NCI-H446 (cell line): ENCODE measurements at places on chromosomes 2 and 18.

DNA sequence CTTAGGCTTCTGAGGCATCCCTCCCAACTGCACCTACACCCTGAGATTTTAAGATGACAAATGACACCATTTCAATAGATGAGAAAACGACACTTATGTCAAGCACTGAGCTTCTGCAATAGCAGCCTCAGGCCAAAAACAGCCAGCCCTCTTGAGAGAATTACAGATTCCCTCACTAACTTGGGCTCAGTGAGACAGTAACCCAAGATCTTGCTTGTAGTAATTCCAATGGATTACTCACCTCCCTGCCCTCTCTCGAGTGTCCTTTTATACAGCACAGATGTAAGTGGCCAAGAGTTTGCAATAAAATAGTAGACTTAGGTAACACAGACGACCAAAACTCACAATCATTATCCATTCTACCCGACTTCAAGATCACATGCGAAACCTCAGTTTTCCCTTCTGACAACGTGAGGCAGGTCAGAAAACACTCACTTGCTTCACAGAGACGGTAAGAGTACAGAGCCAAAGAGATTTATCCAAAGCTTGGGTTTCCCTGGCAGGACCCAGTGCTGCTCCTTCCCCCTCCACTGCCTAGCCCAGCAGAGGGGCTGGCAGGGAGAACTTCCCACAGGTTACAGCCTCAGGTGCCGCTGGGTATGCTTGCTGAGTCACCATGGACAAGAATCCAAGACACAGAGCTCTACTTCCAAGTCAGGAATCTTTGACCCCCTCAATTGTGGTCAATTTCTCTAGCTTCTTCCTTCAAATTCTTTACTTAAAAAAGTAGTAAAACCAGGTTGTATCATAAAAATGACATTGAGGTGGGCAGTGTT is 181.4 kb downstream of the MYO5B start:
- DNase-seq: no peak

DNA sequence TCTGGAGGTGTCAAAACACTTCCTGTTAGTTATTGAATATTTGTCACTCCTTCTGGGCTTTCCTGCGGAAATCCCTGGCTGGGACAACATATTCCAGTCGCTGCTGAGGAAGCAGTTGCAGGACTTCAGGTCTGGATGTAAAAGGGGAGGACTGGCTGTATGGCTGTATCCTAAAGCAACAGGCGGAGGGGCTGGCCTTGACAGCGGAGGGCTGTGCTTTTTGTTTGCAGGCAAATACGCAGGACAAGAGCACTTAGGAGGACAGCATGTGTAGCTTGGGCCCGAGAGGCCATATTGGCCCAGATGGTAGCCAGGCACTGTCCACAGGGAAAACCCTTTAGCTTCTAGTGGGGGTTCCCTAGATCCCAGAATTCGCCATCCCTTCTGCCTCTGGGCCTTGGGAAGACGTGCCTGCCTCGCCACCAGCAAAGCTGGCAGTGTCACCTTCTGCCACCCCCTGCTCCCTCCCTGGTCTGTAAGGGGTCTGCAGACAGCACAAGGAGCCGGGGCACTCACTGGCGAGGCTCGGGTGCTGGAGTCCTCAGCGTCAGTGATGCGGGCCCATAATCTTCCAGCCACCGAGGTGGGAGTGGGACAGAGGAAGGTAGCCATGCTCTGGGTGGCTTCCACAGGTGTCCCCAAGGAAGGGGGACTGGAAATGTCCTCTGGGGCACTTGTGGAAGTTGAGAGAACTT is 6.7 kb downstream of the NPPC start:
- DNase-seq: no peak

GRCh38 chr2:152336119-152336853 is 1.3 kb downstream of the FMNL2 start:
- DNase-seq: no peak

DNA sequence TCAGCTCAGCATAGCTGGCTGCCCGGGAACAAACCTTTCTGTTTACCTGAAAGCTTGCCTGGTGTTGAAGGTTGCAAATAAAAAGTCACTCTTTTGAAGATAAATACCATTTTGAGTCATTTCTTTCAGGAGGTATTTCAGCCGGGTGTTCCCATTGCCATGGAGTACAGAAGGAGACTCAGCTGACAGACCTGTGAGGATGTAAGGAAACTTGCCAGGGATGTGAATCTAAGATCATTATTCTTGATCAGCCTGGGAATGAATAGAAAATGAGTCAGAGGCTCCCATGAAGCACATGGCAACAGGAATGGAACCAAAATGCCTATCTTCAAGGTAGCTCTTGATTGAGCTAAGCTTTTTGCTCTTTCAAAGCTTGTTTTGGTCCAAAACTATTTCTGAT is 231.2 kb downstream of the CYRIA start:
- DNase-seq: no peak

DNA sequence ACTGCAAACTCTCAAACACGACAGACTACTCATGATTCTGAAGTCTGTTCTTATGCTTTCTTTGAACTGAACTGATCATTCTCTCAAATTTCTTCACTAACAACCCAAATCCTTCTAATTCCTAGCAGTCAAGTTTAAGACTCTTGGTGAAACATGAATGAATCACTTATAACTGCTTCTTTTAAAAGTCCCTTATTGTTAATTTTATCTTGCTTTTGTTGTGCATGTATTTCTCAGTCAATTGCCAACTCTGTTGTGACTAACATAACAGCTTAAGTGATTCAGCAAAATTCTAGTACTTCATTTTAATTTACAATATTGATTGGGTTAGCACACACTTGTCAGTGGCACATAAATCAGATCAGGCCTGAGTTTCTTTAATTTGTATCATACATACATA is 357.0 kb upstream of the FSIP2 start:
- DNase-seq: no peak

GRCh38 chr2:6793913-6794312 is 71.8 kb downstream of the CMPK2 start:
- no peak for DNase-seq

DNA sequence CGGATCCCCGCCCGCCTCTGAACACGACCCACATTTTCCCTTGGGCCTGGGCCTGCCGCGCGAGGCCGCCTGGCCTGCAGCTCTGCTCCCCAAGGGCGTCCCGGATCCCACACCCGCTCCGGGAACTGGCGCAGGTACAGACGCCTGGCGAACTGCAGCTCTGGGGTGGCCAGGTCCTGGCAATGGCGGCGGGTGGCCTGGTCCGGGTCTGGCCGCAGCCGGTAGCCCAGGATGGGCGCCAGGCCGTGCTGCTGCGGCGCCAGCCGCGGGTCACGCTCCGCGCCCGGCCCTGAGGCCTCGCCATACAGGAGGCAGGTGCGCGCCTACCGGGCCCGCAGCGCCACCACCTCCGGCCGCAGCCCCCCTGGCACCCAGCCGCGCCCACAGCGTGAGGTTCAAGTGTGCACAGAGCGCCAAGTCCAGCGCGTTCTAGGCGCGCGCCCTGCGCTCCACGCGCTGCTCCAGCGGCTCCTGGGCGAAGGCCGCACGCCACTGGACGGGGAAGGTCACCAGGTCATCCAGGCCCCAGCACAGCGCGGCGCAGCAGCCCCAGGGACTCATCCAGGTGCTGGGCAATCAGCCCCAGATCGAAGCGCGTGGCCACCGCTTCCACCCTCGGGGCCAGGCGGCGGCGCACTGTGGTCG is 9.5 kb downstream of the AQP12A start:
- no peak for DNase-seq

- no peak for DNase-seq
Measured at GRCh38 chr2:107719141-107719540, 107.6 kb upstream of the RGPD4 start.

GRCh38 chr2:235458839-235459273 is 35.0 kb upstream of the AGAP1 start:
- DNase-seq: no peak

DNA sequence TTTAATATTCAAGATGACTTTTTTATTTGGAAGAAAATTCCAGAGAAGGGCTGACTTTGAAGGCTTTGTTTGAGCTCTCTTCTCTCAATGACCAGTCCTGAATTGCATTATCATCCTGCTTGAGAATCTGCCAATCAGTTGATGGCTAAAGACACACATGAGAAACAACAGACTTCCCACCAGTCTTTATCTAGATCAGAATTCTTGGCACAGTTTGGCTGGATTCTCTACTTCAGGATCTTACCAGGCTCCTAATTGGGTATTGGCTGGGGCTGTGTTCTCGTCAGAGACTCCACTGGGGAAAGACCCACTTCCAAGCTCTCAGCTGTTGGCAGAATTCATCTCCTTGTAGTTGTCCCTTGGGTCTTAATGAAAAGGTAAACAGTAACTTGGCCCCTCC is 86.0 kb downstream of the WDSUB1 start:
- DNase-seq: no peak

DNA sequence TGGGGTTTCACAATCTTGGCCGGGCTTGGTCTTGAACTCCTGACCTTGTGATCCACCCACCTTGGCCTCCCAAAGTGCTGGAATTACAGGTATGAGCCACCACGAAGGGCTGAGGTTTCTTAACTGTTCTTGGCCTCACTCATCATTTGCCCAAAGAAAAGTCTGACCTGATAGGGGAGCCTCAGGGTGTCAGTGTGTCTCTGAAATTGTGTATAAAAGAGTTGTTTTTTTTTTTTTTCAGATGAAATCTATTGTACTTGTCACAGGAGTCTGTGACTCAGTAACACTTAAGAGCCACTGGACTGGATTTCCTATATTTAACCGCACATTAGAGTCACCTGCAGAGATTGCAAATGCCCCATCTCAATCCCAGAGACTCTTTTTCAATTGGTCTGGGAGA is 16.9 kb downstream of the PMAIP1 start:
- no peak for DNase-seq

GRCh38 chr18:56374007-56374655 is 264.3 kb downstream of the TXNL1 start:
- no peak for DNase-seq

DNA sequence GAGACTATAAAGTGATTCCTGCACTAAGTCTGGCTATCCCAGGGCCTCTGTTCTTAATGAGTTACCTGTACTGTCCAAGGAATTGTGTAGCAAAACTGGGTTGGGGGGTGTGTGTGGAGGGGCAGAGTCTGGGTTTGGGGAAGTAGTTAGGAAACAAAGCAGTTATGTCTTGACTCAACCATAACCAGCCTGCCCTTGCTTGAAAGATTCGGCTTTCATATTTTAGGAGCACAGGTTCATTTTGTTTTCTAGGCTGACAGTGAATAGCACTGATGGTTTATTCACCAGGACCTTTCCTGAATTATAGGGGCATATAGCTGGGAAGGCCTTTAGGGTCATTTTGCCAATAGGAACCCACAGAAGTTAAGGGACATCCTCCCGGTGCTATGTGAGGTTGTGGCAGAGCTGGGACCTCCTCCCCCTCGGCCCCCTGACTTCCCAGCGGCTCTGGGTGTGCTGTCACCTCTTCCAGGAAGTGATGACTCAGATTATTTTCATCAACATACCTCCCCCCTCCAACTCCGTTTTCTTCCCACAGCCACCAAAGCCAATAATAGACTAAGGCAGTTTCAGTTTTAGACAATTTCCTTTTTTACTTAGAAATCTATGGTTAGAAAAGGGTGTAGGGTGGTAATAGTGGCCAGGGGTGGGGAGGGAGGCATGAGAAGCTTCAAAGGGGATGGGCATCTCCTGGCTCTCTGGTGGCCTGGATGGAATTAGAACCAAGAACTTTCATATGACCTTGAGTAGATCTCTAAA is 44.8 kb downstream of the SETBP1 start:
- no peak for DNase-seq

DNA sequence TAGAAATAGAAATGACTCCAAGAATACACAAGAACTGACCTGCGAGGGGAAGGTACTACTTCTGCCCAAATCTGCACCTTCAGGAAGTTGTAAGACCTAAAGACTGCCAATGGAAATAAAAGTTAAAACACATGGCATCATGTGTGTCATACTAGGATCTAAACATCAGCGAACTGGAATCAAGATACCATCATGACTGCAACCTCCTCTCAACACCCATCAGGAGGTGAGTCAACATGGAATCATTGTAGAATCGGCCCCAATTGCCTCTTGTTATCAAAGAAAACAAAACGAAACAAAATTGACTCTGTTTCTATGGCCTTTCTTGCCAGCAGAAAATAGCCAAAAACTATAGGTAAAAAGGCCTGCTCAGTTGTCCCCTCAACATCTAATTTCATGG is 15.1 kb downstream of the RDH14 start:
- no peak for DNase-seq

DNA sequence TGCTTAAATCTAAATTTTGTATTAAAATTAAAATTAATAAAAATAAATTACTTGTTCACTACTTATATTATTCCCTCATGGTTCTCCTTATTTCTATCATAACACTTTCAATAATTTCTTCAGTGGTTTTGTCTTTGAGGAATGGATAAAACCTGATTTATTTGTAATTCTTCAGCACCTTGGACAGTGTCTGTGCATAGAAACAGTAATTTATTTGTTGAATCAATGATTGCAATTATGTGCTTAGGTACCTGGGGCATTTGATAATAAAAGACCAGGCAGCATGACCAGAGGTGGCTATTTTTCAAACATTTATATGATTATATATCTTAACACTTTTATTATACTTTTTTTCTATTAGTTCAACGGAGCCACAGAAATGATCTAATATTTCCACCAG is 1062.7 kb downstream of the DSC3 start:
- DNase-seq: no peak

GRCh38 chr18:61948846-61949438 is 56.1 kb upstream of the RNF152 start:
- DNase-seq: no peak

- no peak for DNase-seq
Measured at GRCh38 chr18:10923551-10924070, 225.8 kb downstream of the PIEZO2 start.

DNA sequence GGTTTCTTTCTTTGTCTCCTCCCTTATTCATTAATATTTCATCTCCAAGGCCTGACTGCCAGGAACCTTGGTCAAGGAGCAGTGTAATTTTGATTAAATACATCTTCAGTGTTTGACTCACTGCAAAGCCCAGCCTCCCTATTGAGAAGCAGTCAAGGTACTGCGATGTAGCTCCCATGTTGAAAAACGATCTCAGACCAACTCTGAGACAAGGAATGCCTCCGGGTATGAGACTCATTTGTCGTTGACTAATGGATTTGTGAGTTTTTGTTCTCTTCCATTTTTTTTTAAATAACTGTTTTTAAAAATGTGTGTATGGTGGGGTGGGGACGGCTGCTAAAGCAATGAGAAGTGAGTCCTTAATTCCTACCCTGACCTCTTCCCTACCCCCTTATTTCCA is 361.6 kb downstream of the SOX11 start:
- no peak for DNase-seq

DNA sequence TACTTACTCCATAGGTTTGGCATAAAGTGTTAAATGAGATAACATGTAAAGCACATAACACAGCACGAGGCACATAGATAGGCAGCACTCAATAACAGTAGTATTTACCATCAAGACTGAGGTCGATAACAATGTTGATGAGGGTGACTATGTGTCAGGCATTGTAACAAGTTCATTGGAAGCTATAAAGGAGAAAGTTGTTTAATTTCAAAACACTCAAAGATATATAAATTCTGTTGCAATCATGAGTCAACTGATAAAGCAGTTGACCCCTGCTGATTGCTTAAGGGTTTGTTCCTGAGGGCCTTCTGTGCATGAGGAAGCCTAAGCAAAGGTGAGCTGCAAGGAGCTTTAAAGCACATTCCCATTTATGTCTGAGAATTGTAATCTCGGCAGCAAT is 760.5 kb downstream of the SATB2 start:
- DNase-seq: no peak
